ENCODE measurements at places on chromosomes 11 and 22.

- DNase-seq = peak; percentile 86
These were observed 48.1 kb downstream of the CYTH4 start for GRCh38 chr22:37330200-37331033.

DNA sequence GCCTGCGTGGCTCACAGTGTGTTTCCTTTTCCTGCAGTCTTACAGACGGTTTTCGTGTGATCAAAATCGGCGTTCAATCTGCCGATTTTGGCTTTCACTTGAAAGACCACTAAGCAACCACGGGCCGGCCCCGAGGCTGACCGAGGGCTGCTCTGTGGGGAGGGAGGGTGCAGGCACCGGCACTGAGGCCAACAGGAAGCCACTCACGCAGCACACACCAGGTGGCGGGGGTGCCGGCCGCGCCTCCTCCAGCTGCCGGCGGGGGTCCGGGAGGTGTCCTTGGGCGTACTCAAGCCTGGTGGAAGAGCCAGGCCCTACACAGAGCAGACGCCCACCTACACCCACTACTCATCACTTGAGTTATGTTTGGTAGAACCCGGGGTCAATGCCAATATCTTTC is 14.3 kb downstream of the TOLLIP start:
- no peak for DNase-seq

DNA sequence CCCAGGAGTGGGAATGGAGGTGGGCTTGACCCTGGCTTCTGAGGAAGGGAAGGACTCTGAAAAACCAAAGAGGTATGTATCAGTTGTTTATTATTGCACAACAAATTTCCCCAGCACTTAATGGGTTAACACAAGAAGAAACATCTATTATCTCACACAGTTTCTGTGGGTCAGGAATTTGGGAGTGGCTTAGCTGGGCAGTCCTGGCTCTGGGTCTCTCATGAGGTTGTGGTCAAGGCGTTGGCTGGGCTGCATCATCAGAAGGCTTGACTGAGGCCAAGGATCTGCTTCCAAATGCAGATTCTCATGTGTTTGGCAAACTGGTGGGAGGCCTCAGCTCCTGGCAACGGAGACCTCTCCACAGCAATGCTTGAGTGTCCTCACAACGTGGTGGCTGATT is 17.5 kb upstream of the SMIM38 start:
- peak; percentile 65 for DNase-seq

GRCh38 chr11:6745465-6746015 is 26.2 kb downstream of the OR2AG2 start:
- no peak for DNase-seq

- no peak for DNase-seq
These were observed 36.9 kb downstream of the F2 start for GRCh38 chr11:46755962-46756361.

- DNase-seq = no peak
These were observed 22.5 kb upstream of the RTL6 start for GRCh38 chr22:44520465-44521094.

DNA sequence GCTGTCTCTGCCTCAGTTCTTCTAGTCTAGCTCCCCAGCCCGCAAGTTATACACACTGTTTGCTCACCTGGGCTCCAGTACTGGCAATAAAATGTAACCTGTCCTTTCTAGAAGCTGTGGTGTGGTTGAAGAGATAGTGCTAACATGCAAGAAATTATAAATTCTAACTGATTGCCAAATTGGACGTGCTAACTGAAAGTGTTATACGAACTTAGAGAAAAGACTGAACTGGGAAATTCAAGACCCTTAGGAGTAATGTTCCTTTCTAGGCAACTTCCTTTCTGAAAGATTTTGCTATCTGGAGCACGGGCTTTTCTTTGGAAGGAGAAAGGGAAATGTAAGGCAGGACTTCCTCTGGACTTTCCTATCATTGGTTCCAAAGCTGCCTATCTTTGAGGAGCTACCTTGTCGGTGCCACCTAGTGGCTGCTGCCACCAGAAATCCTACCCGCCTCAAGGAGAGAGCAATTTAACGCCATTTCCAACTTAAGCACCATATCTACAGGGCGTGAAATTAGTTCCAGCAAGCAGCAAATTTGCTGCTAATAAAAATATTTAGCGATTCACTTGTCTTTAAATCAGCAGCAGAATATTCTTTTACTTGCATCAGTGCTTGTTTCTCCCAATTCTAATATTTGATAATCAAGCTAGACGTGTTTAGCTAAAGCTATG is 12.7 kb upstream of the TMEM218 start:
- DNase-seq = peak; percentile 32

DNA sequence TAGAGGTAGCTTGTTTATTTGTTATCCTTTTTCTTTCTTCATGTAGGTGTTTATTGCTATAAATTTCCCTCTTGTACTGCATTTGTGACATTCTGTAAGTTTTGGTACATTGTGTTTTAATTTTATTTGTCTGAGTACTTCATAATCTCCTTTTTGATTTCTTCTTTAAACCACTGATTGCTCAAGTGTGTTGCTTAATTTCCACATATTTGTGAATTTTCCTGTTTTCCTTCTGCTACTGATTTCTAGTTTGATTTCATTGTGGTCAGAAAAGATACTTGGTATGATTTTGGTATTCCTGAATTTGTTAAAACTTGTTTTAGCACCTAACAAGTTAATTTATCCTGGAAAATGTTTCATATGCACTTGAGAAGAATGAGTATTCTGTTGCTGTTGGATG is 15.1 kb downstream of the OR10V1 start:
- no peak for DNase-seq

DNA sequence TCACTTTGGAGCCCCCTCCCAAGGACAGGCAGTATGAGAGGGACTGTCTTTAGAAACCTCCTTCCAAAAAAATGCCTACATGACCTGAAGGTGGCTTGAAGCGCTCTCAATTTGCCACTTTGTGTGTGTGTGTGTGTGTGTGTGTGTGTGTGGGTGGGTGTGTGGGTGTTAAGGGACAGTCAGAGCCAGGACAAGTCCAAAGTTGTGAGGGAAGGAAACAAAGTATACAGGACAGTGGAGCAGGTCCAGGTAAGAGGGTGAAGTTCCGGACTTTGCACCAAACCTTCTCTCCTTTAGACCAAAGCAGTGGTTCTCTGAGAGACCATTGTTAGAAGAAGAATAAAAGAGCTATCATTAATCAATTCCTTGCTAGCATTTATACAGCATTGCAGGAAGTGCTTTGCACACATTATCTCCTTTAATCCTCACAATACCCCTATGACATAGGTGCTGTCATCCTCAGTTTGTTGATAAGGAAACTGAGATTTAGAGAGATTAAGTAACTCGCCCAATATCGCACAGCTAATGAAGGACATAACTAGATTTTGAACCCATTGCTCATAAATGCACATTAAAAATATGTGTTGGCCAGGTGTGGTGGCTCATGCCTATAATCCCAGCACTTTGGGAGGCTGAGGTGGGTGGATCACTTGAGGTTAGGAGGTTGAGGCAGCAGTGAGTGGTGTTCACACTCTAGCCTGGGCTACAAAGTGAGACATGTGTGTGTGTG is 12.4 kb upstream of the SLC5A1 start:
- DNase-seq = no peak

Data from AG08396 (cell line).